ENCODE measurements at places on chromosomes 7 and 10.

DNA sequence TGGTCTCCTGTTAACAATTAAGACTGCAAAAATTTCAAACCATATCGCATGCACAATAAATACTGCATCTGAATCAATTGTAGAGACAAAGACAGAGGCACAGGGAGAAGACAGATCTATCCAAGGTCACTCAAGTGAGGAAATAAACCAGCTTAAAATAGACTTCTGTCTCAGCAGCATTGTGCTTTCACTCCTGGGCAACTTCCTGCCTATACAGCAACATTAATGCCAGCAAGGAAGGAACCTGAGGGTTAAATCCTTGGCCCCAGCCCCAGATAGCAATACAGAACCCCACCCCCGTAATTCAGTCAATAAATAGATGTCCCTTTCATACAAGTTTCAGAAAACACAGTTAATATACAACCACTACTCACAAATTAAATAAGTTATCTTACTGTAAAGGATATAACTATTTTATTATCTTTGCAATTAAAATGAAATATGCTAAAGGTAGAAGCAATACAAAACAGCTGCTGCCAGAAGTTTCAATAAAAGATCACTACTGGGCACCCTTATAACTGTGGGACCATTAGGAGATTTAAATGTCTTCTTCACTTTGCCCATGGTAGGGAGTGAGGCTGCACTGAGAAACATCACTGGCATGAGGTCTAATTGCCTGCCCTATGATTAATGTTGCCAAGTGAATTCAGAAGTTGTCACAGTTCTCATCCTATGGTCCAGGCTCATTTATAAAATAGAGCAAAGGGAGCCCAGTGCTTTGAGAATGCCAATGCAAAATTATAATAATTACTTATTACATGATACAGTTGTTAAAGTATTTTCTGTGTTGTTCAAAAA is 49.4 kb downstream of the CAV1 start:
- DNase-seq: no peak

GRCh38 chr7:72161534-72161933 is 250.6 kb downstream of the CALN1 start:
- no peak for DNase-seq

GRCh38 chr10:77687621-77688020 is 50.0 kb upstream of the KCNMA1 start:
- no peak for DNase-seq

DNA sequence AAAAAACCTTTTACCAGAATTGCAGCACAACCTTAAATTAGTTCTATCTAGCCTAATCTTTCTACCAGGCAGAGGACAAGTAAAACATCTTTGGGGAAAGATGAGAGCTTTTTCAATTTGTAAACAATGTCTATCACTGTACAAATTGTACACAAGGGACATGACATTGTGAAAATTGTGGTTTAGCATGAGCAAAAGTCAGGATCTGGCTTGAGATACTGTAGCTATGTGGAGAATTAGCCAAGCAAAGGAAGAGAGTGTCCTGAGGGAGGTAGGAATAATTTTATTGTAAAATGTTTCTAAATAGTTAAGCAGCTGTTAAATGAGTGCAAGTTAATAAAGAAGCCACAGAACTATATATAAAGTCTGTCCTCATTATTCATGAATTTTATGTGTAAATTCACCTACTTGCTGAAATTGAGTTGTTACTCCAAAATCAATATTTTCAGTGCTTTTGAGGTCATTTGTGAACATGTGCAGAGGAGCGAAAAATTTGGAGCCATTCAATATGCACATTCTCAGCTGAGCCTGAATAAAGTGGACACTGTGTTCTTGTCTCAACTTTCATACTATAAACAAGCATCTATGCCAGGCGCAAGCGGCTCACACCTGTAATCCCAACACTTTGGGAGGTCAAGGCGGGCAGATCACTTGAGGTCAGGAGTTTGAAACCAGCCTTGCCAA is 42.8 kb upstream of the POM121L12 start:
- DNase-seq: no peak

DNA sequence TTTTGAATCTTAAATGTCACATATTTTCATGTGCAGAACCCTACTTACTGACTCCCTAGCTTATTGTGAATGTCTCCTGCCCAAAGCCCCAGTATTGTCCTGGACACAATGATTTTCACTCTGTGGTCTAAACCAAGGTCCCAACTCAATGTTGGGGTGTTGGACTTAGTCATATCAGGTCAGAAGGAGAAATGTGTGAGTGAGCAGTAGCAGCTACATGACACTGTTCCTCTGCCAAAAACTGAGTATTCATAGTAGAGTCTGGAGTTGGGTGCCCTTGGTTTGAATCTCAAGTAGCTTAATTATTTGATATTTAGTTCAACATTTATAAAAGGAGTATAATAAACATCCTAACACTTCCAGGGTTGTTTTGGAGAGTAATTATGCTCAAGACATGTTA is 141.0 kb downstream of the CHRM2 start:
- DNase-seq: no peak

DNA sequence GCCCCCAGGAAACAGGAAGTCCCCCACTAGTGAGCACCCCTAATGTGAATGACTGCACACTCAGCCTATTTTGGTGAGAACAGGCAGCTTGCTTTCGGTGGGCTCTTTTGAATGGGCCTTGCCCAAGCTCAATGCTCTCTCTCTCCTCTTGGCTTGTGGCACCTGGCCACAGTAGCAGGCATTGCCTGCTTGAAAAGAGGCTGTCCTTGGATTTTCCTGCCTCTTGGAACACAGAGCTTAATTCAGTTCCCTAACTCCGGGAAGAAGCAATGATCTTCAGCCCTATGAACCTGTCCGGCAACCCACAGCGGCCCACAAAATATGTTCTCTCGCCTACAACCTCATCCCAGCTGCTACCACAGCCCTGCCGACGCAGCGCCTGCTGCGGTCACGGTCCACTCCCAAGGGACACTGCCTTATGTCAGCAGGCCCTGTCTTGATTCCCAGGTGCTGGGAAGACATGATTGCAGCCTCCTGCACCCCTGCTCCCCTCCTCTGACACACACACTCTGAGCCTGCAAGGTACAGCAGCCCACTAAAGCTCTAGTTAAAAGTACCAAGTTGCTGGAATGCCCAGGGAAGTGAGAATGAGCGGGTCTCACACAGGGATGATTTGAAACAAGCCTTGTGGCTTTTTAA is 715.5 kb upstream of the GALNT17 start:
- no peak for DNase-seq

- no peak for DNase-seq
Measured at GRCh38 chr10:88004451-88004850, 141.0 kb downstream of the PTEN start.

GRCh38 chr7:28605427-28606085 is 193.2 kb downstream of the CREB5 start:
- no peak for DNase-seq

GRCh38 chr10:9579110-9579705 is 1438.5 kb upstream of the CELF2 start:
- no peak for DNase-seq

DNA sequence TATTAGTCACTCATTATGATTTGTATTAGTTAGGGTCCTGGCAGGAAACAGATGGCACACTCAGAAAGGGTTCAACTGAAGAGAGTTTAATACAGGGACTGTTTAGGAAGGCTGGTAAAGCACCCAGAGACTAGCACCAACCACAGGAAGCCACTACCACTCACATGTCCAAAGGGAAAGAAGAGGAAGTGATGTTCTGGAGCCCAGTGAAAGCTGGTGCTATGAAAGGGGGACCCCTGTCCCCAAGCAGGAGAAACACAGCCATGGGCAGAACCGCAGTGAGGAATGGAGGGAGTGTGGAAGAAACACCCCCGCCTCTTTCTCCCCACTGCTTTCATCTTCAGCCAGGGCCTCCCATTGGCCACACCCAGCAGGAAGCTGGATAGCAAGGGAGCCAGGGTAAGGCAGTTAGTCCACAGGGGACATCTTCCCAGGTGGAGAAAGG is 3.2 kb upstream of the VSIR start:
- peak; percentile 74 for DNase-seq

DNA sequence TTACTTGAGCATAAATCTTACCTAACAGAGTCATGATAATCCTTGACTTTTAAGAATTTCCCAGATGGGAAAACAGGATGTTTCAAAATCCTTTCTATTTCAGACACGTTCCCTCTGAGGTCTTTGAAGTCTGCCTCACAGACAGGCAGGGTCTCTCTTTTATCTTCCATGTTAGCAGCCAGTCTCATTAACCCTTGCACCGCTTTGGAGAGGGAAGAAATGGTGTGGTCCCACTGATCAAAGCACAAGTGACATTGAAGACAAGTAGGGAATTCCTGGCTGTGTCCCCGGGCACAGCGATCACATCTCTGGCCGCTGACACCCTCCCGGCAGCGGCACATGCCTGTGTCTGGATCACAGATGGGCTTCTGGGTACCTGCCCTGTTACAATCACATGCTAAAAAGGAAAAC is 52.7 kb upstream of the LAMB1 start:
- no peak for DNase-seq

GRCh38 chr7:99141841-99142726 is 1.8 kb downstream of the SMURF1 start:
- DNase-seq: no peak

DNA sequence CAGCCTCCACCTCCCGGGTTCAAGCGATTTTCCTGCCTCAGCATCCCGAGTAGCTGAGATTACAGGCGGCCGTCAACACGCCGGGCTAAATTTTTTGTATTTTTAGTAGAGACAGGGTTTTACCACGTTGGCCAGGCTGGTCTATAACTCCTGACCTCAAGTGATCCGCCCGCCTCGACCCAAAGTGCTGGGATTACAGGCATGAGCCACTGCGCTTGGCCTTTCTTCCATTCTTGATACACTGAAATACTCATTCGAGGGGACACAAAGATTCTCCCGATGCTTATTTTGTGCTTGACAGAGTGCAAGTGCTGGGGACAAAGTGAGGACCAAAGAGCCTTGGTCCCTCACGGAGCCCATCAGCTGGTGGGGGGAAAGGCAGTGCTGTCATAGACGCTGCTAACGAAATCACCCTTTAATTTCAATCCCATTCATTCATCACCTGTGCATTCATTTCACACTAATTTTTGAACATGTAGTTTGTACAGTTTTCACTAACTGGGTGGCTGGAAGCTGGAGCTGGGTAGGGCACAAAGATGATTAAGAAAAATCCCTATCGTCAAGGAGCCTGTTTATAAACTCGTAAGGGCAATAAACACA is 621 bp upstream of the FAM133B start:
- DNase-seq: no peak

DNA sequence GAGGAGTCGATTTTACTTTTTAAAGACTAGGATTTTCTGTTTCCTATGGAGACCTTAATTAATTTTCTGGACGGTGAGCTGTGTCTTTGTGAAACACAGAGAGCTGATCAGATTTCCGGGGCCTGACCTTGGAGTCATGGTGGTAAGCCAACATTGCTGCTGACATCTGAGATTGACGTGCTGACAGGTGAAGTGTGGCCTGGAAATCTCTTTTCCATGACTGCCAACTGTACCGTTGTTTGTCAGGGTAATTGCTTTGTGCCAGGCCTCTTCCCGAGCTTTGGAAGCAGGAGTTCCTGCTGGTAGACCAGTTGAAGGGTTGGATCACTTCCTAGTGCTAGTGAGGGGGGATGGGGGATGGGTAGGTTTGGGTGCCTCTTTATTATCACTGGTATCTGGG is 71.2 kb downstream of the ADRA2A start:
- no peak for DNase-seq

DNA sequence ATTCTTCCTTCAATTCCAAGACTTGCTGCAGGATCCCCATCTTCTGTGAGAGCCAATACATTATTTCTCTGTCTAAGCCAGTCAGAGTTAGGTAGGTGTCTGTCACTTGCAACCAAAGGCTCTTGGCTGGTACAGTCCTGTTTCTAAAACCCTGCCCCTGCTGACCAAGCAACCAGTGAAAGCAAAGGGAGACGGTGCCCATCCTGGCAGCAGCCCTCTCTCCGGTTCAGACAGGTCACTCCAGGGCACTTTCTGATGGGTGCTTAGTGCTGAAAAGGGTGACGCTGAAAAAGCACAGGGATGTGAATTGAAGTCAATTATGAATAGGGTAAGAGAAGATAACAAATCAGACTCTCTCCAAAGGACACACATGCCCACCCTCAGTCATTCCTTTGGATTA is 37.5 kb downstream of the SPOCK2 start:
- DNase-seq: no peak

- DNase-seq: peak; percentile 27
Measured at GRCh38 chr7:27661811-27662489, 733 bp downstream of the HIBADH start.

DNA sequence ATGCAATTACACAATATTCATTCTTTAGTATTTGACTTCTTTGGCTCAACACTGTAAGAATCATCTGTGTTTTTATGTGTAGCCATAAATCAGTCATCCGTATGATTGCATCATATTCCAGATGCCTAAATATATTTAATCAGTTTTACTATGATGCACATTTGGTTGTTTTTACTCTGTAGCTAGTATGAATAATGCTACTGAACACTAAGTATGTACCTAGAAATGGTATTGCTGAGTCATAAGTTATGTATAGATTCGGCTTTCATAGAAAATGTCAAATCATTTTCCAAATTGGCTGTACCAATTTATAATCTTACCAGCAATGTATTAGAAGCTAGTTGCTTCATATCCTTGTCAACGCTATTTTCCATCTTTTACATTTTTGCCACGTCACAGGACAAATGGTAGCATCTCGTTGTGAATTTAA is 197.3 kb upstream of the PLXNA4 start:
- no peak for DNase-seq

- DNase-seq: no peak
Measured at GRCh38 chr10:21160116-21160515, 263.0 kb upstream of the NEBL start.

DNA sequence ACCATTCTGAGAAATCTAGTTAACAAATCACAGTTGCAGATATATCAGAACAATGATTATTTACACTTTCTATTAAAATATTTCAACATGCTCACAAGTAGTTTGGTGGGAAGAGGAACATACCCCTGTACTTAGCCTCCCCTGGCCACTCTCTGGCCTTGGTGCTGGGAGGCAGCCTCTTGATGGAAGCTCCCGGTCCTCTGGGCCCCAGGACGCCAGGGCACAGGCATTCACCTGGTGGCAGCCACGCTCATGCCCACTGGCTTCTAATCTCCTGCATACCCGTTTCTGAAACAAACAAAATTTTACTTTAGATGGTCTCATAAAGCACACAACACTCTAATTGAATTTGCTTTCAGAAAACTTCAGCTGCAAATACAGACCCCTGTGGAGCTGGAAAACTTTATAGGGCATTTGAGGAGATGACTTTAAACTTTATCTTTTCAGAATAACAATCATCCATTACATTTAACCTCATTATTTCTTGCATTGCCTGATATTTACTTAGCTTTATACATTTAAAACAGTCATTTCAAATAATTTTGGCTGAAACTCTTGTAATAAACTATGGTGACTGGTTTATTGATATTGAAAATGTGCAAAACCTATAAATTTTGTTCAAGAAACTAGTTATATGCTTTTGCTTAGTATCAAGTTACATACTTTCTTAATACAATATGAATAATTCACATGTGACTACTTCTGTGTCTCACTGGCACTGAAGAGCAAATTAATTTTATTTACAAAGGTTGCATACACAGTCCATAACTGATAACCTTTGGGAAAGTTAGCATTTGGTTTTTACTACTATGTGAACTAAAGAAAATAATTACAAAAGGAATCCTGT is 30.8 kb downstream of the C10orf143 start:
- no peak for DNase-seq

GRCh38 chr7:43522406-43523156 is 60.3 kb upstream of the STK17A start:
- DNase-seq: no peak

- DNase-seq: no peak
Measured at GRCh38 chr7:1603346-1604225, 33.8 kb upstream of the PSMG3 start.
